ENCODE measurements at places on chromosomes 7 and 10. TPM values are rescaled to one million over a fixed set of nuclear protein-coding genes. Genes with fewer than 3 reads are reported as not detected.

DNA sequence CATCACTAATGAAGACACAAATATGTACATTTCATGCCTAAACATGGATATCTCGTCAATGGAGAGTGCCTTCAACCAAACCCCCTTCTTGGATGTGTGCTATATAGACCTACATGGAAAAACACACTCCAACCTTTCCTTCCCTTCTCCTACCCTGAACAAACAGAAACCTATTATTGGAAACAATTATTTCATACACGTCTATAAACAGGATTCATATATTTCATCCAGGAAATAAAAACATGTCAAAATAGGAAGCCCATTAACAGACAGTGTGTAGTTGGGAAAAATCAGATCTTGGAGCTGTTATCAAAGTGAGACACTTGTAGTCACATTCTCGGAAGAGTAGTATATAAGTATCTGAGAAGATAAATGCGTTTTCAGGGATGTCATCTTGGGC lies 81.1 kb downstream of the NRP1 start:
- H3K27ac ChIP-seq = no peak overlapping the region
- DNase-seq = no peak
- H3K36me3 ChIP-seq = peaks cover 27% of the 10 kb centered on the region
- no peak overlapping the region for H3K4me3 ChIP-seq

DNA sequence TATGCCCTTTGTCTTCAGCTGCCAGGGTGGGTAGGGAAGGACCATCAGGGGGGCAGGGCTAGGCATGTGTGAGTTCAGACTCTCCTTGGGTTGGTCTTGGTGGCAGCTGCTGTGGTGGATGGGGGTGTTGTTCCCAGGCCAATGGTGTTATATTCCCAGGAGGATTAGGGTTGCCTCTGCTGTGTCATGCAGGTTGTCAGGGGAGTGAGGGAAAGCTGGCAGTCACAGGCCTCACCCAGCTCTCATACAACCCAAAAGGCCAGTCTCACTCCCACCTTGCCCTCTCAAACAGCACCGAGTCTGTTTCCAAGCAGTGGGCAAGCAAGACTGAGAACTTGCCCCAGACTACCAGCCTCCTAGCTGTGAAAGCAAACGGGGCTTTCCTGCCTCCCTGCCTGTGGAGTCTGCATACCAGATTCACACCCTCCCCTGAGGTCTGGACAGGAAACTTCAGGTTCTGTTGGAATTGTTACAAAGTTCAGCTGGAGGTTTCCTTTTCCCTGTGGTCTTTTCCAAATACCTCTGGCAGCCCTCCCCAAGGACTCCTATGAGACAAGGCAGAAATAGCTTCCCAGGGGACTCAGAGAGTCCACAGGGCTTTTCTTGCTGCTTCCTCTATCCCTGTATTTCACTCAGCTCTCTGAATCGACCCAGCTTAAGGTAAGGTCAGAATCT lies 1.4 kb downstream of the HYAL4 start:
- no peak overlapping the region for H3K27ac ChIP-seq
- no peaks in the 10 kb centered on the region for H3K36me3 ChIP-seq
- H3K27me3 ChIP-seq = no peaks in the 10 kb centered on the region
- H3K4me1 ChIP-seq = peaks cover 7% of the 10 kb centered on the region
- DNase-seq = no peak
- H3K4me3 ChIP-seq = no peak overlapping the region

GRCh38 chr10:84214046-84214572 lies 11.2 kb downstream of the LRIT2 start:
- no peaks in the 10 kb centered on the region for H3K27me3 ChIP-seq
- no peak overlapping the region for H3K4me3 ChIP-seq

- H3K27me3 ChIP-seq = no peaks in the 10 kb centered on the region
- H3K4me3 ChIP-seq = no peak overlapping the region
- H3K27ac ChIP-seq = peak overlapping the region; percentile 60
- DNase-seq = no peak
Measured at GRCh38 chr7:43649755-43650274, 66.9 kb downstream of the STK17A start.

DNA sequence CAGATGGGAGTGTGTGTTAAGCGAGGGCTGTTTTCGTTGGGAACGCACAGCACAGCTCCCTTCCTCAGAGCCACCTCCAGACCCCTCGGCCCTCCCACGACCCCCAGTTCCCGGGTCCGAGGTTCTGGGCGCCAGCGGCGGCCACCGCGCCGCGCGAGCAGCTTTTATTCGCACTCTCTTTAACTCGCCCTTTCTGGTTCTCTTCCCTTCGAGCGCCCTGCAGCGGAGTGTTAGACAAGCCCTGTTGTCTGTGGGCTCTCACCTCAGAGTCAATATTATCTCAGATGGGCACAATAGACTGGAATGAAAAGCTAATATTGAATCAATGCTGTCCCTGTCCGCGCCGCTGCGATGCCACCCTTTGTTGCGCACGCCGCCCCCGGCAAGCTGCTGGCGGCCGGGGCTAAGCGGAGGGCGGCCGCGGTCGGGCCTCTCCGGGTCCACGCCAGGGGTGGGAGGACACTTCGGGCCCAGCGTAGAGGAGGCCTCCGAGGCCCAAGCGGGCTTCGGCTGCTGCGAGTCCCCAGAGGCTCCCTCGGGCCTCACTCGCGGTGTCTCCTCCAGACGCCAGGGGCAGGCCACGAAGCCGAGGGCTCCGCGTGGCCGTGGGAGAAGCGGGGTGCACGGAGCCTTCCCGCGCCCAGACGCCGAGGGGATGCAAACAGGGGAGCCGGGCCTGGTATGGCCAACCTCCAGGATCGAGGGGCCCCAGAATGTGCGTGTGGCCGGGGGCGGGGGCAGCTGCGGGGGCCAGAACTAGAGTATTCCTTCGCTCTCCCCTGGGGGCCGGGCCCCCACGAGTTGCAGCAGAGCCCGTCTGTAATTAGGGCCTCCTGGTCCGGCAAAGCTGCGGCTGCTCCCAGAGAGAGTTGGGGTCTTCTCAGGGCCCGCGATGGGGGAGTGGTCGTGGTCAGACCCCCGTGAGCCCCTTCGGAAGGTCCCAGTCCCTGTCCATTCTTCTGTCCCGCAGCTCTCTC lies 7.9 kb upstream of the EMX2 start:
- peak overlapping the region; percentile 36 for H3K4me3 ChIP-seq
- H3K36me3 ChIP-seq = no peaks in the 10 kb centered on the region
- peaks cover 30% of the 10 kb centered on the region for H3K4me1 ChIP-seq
- no peak overlapping the region for H3K27ac ChIP-seq

DNA sequence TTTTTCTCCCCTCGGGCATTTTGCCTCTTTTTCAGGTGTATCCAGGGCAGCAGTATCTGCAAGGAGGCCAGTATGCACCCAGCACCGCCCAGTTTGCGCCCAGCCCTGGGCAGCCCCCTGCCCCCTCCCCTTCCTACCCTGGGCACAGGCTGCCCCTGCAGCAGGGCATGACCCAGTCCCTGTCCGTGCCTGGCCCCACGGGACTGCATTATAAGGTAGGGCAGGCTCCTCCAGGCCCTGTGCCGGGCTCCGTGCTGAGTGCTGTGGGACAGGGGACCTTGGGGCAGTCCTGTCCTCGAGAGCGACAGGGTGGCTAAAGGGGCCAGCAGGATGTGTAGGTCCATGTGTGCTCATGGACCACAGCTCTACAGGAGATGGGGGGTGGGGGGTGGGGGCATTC lies 10.6 kb downstream of the ZMIZ2 start:
- peaks cover 60% of the 10 kb centered on the region for H3K36me3 ChIP-seq
- no peak overlapping the region for H3K4me3 ChIP-seq
- no peaks in the 10 kb centered on the region for H3K27me3 ChIP-seq
- no peak for DNase-seq
- H3K4me1 ChIP-seq = peaks cover 4% of the 10 kb centered on the region
- H3K27ac ChIP-seq = no peak overlapping the region

Gene ADGRA1
- total RNA-seq = 0.08 TPM

DNA sequence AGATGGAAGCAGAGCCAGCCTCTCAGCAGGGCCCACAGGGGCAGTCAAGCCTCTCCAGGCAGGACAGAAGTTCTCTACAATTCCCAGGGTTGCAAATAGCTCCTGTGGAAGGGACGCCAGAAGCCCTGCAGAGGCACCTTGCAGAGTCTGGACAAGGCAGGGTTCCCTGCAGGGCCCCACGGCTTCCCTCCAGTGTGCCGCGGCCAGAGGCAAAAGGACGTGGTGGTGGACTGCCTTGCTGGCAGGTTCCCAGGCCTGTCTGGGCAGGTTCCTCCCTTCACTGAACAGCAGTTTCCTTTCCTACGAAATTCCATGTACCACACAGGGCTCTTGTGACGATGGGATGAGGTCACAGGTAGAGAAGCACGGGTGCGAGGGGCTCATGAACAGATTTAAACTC lies 25.1 kb downstream of the UPP1 start:
- DNase-seq = no peak
- H3K4me3 ChIP-seq = no peak overlapping the region
- peaks cover 2% of the 10 kb centered on the region for H3K4me1 ChIP-seq
- H3K36me3 ChIP-seq = no peaks in the 10 kb centered on the region
- no peaks in the 10 kb centered on the region for H3K27me3 ChIP-seq

Gene AGBL3
- total RNA-seq = 2.0 TPM

GRCh38 chr10:87661861-87662785 lies 2.4 kb downstream of the PAPSS2 start:
- peak overlapping the region; percentile 90 for H3K27ac ChIP-seq
- H3K4me3 ChIP-seq = peak overlapping the region; percentile 94
- no peaks in the 10 kb centered on the region for H3K36me3 ChIP-seq
- H3K27me3 ChIP-seq = no peaks in the 10 kb centered on the region

DNA sequence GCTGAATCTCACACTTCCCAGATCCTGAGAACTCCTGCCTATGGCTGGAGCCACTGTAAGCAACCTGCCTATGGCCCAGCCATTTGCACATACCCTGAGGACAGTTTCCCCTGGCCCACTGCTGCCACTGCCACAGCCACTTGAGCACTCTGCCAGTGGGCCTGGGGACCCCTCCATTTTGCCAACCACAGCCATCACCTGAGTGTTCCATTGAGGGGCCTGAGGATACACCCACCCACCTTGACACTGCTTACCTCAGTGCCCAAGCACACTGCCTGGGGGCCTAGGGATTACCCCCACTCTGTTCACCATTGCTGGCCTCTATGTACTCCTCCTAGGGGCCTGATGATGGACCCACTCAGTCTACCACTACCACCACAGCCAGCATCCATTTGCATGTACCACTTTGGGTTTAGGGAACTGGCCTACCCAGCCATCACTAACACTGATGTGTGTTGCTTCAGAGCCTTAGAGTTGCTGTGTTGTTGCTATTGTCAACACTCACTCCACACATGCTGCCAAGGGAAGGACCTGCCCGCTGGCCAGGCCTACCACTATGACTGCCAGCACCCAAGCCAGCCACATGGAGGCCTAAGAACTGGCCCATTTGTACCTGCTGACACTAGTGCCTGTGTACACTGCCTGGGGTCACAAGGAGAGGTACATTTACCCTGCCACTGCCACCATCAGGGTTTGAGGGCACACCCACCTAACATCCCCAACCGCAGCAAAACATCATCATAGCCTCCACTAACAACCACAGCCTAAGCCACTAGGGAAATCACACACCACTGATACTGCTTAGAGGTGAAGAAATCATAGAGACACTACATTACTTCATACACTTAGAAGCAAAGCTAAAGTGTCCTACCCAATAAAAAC lies 45.9 kb upstream of the ANTXRL start:
- no peak overlapping the region for H3K4me3 ChIP-seq
- H3K27ac ChIP-seq = no peak overlapping the region
- H3K36me3 ChIP-seq = no peaks in the 10 kb centered on the region
- no peak for DNase-seq

DNA sequence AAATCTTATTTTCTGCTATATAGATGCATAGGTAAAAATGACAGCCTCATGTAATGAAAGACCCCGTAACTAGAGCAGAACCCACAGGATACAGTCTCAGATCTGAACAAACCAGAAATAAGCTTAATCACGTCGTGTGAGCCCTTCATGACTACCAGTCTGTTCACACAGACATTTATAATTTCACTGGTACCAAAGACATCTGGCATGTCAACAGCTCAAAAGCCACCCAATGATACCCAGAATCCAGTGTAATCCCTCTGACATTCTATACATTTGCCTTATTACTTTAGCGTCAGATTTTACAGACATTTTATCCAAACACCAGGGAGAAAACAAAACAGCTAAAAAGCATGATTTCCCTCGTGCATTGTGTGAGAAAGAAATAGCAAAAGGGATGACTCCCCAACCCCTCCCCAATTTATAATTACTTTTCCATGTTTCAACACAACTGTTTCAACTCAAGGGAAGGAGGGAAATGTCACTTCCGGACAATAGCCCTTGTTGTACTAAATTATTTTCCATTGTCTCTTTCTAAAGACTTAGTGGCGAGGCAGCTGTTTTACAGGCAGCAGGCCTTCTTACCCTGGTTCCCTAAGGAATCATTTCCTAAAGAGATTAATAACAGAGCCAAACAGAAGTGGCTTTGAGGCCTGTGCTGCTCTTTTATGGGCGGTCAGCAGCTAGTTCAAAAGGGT lies 33.2 kb downstream of the DOCK4 start:
- H3K27me3 ChIP-seq = no peaks in the 10 kb centered on the region
- H3K27ac ChIP-seq = no peak overlapping the region
- peaks cover 2% of the 10 kb centered on the region for H3K4me1 ChIP-seq
- DNase-seq = no peak
- no peak overlapping the region for H3K4me3 ChIP-seq

DNA sequence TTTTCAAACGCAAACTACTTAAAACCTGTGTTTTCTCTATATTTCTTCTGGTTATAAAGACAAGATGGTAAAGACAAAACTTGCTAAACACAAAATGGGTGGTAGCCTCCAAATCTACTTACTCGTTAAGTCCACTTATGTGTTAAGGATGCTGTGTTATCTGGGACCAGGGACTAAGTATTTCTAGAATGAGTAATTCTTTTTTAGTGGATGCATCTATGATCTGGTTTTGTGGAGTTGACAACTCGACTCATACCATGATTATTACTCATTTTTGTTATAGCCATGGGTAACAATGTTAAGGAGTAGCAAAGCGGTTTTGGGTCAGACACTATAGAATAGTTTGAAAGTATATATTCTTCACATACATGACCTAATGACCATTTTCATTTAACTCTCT lies 239.5 kb upstream of the FOXP2 start:
- no peaks in the 10 kb centered on the region for H3K4me1 ChIP-seq
- no peaks in the 10 kb centered on the region for H3K27me3 ChIP-seq
- no peak overlapping the region for H3K4me3 ChIP-seq
- no peaks in the 10 kb centered on the region for H3K36me3 ChIP-seq
- no peak for DNase-seq

Gene SPDYE9
- total RNA-seq = not detected

- H3K27ac ChIP-seq = no peak overlapping the region
- H3K4me1 ChIP-seq = no peaks in the 10 kb centered on the region
- no peak overlapping the region for H3K4me3 ChIP-seq
- no peaks in the 10 kb centered on the region for H3K36me3 ChIP-seq
- no peaks in the 10 kb centered on the region for H3K27me3 ChIP-seq
Measured at GRCh38 chr10:124005991-124006392, 87.4 kb downstream of the CHST15 start.

Gene ENO4
- 0.08 TPM for total RNA-seq

- no peaks in the 10 kb centered on the region for H3K36me3 ChIP-seq
- H3K4me1 ChIP-seq = peaks cover 5% of the 10 kb centered on the region
- H3K27ac ChIP-seq = peak overlapping the region; percentile 21
- H3K4me3 ChIP-seq = no peak overlapping the region
Measured at GRCh38 chr10:69464801-69465401, 13.6 kb downstream of the TSPAN15 start.

Gene TSPAN12
- total RNA-seq = 16.6 TPM

GRCh38 chr10:115949282-115949844 lies 323.6 kb downstream of the GFRA1 start:
- no peak overlapping the region for H3K4me3 ChIP-seq
- no peaks in the 10 kb centered on the region for H3K4me1 ChIP-seq
- no peaks in the 10 kb centered on the region for H3K36me3 ChIP-seq
- no peak overlapping the region for H3K27ac ChIP-seq
- no peak for DNase-seq

Gene TET1
- 2.1 TPM for total RNA-seq

Gene FGF8
- 0.42 TPM for total RNA-seq

GRCh38 chr10:91690412-91690811 lies 57.5 kb upstream of the PPP1R3C start:
- no peak overlapping the region for H3K4me3 ChIP-seq
- no peaks in the 10 kb centered on the region for H3K36me3 ChIP-seq
- no peaks in the 10 kb centered on the region for H3K27me3 ChIP-seq
- H3K4me1 ChIP-seq = no peaks in the 10 kb centered on the region

Gene ABCC2
- total RNA-seq = 234 TPM

All from liver (tissue), 10 donors.